ENCODE measurements at places on chromosomes 12 and 14.

DNA sequence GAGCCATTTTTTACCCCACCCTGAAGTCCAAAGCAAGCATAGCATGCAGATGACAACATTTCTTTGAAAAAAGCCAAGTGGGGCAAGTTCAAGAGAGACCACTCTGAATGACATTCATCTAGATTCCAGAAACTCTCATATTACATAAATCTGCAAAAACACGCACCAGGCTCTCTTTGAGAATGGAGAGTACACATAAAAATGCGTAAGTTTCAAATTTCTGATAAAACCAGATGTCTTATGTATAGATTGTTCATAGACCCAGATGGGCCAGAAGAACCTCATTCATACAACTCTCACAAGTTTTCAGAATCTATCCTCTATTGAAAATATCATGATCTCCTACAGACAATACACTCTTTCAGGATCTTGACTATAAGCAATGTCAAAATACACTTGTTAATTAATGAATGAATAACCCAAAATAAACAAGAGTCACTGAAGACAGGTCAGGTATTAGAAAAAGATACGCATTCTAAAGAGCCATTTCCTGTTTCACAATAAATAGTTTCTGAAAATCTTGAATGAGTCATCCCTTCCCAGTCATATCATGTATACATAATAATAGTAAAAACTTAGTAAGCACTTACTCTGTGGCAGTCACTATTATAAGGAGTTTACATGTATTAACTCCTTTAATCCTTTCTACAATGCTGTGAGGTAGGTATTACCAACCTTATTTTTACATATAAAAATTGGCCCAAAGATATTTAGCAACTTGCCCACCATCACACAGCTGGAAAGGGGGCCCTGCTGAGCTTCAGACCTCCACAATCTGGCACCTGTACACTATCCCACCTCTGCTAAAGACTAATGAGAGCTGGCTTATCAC, 72.0 kb downstream of the PPP2R5E start:
- DNase-seq = no peak

DNA sequence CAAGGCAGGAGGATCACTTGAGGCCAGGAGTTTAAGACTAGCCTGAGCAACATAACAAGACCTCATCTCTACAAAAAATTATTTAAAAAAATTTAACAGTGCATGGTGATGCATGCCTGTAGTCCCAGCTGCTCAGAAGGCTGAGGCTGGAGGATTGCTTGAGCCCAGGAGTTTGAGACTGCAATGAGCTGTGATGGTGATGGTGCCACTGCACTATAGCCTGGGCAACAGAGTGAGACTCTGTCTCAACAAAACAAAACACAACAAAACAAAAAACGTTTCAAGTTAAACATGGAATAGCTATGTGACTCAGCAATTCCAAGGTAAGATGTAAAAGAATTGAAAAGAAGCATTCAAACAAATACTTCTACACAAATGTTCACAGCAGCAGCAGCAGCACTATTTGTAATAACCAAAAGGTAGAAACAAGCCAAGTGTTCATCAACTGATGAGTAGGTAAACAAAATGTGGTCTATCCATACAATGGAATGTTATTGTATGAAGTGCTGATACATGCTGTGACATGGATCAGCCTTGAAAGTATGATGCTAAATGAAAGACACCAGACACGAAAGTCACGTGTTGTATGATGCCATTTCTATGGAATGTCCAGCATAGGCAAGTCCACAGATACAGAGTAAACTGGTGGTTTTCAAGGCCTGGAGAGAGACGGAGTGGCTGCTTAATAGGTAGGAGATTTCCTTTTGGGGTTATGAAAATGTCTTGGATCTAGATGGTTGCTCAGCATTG, 31.4 kb downstream of the CFAP251 start:
- DNase-seq = no peak

GRCh38 chr12:64696080-64696741, 63.0 kb downstream of the GNS start:
- DNase-seq = no peak

- DNase-seq = no peak
These were observed 399.2 kb downstream of the IPO8 start for GRCh38 chr12:30296486-30296885.

- no peak for DNase-seq
These were observed 224.3 kb downstream of the GXYLT1 start for GRCh38 chr12:41920355-41920754.

- no peak for DNase-seq
These were observed 143.2 kb upstream of the SEL1L start for GRCh38 chr14:81676879-81677278.

All from caudate nucleus (tissue), 63 donors.